ENCODE measurements at places on chromosomes 2 and 18.

DNA sequence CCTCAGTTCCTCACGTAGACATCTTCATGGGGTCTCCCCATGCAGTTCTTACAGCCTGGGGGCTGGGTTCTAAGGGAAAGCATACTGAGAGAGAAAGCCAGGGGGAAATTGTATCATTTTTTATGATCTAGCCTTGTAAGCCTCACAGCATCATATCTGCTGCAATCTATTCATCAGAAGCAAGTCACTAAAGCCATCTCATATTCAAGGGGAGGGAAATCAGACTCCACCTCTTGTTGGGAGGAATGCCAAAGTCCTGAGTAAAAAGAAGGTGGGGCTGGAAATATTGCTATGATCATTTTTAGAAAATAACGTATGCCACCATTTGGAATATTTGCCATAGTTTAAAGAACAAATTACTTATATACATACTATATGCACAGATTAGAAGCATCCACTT, 304.6 kb downstream of the TXNL1 start:
- DNase-seq = no peak

GRCh38 chr18:37179384-37179783, 350.5 kb downstream of the KIAA1328 start:
- DNase-seq = no peak

- DNase-seq = no peak
These were observed 98.5 kb downstream of the CTIF start for GRCh38 chr18:48637081-48637990.

- DNase-seq = no peak
These were observed 480.9 kb downstream of the FBXO15 start for GRCh38 chr18:73666772-73667171.

DNA sequence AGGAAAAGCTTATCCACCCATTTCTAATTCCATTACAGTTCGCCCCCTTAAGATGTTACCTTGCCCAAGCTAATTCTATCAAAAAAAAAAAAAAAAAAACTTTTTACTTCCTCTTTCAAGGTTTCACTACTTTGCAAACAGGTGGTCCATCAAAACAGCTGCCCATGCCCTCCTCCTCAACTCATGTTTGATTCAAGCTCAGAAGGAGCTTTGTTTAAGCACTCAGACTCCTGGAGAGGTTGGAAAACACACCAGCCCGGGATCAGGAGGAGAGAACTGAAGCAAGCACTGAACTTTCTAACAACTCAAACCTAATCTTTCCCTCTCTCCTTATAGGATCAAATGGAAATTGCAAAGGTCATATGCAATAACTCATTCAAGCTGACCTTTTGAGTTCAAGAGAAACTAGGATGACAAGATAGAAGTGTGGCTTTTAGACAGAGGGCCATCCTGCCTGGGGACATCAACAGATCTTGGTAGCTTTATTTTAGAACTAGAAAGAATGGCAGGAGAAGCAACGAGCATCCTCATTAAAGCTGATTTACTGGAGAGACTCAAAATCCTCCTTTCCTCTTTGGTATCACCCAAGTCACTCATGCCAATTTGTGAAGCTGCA, 28.3 kb upstream of the FZD7 start:
- DNase-seq = no peak

GRCh38 chr2:60453301-60453700, 100.2 kb downstream of the BCL11A start:
- no peak for DNase-seq

DNA sequence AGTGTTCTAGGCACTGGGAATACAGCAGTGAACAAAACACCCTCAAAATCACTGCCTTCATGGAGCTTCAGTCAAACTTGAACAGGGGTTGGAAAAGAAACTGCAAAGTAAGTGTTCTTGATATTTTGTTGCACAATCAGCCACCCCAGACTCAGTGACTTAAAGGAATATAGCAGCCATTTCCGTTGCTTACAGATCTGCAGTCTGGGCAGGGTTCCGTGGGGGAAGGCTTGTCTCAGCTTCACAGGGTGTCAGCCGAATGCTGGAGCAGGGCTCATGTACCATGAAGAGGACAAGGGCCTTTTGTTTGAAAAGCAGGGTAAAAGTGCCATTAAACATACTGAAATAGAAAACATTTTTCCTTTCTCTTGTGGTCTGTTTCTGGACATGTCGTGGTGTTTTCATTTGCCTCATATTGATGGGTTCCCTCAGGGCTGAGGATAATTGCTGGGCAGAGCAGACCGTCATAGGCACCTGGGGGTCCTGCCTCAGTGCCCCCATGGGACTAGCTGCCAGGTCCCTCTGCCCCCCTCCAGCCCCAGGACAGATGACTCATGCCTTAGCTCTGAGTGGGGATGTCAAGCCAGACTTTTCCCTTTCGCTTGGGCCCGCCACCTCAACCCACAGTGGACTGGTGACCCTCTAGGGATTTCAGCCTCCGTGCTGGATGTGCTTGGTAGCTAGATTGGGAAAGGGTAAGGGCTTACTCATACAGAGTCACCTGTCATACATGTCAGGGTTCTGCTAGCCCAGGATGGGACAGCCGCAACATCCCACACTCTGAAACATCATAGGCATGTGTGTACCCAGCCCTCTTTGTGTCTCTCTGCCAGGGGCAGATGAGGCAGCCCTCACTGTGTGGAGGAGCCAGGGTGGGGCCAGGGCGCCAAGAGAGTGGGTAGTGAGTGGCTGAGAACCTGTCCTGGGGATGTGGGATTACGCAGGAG, 96.5 kb downstream of the PTPRM start:
- DNase-seq = no peak

DNA sequence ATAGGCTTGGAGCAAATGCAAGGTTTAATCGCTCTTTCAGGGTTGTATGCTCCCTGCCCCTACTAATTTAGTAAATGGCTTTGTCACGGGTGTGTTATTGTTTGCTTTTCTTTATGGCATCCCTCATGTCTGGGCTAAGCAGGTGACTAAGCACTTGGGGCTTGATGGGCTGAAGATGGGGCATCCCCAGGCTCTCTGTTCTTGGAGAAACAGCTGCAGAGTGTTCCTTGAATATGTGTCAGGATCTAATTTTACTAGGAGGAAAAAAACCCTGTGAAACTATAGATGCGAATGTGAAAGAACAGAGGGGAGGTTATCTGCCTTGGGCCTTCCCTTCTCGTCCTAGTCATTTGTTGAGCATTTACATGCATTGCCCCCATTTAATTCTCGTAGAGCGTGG, 94.7 kb upstream of the TAF1B start:
- no peak for DNase-seq

- DNase-seq = peak; percentile 98
These were observed 61.5 kb downstream of the VRK2 start for GRCh38 chr2:58107803-58108710.

- DNase-seq = peak; percentile 43
These were observed 803 bp upstream of the FIGN start for GRCh38 chr2:163736433-163737189.

- DNase-seq = no peak
These were observed 205.8 kb downstream of the INSIG2 start for GRCh38 chr2:118294063-118294462.

GRCh38 chr2:66235428-66235827, 199.5 kb upstream of the MEIS1 start:
- DNase-seq = no peak

DNA sequence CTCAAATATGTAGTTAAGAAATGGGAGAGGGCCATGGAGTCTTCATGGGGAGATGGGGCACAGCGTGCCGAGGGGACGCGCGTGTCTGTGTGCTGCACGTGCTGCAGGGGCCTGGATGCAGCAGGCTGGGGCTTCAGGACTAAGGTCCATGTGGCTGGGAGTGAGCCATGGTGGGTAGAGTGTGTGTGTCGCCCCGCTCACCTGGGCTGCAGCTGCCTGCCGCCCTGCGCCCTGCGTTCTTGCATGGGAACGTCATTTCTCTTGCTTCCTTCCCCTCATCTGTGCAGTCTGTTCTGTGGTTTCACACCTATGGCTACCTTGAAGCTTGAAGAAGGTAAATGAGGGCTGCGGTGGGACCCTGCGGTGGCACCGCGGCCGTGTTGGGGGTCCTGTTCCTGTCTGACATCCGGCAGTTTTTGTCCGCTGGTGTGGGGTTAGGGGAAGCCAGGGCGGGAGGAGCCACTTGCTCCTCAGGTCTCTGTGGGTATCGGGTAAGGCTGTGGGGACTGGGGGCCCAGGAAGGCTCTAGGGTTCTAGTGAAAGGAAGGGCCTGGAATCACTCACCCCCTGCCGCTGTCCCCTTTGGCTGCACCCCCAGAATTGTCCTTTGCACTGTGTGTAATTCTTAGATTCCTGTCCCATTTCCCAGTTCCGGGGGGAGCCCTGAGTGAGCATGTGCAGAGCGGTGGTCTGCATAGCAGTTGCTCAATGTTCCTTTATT, 54.1 kb upstream of the HS6ST1 start:
- no peak for DNase-seq

DNA sequence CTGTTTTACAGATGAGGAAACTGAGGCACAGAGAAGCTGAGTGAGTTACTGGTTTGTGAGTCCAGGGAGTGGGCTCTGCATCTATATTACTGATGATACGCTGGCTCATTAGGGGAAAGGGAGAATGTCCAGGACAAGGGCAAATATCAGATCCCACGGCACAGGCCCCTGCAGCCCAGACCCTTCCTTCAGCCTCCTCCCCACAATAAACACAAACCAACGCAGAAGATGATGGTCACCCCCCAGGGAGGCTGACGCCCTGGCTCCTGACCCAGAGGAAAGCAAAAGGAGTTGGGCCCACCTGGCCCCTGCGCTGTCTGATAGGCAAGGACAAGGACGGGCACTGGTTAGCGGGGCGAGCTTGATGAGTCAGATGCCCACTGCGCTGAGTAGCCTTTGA, 47.7 kb upstream of the ZBTB7C start:
- no peak for DNase-seq

GRCh38 chr18:53935803-53936202, 288.7 kb downstream of the MBD2 start:
- DNase-seq = no peak

- DNase-seq = no peak
These were observed 8.4 kb downstream of the PAX3 start for GRCh38 chr2:222290401-222290735.

DNA sequence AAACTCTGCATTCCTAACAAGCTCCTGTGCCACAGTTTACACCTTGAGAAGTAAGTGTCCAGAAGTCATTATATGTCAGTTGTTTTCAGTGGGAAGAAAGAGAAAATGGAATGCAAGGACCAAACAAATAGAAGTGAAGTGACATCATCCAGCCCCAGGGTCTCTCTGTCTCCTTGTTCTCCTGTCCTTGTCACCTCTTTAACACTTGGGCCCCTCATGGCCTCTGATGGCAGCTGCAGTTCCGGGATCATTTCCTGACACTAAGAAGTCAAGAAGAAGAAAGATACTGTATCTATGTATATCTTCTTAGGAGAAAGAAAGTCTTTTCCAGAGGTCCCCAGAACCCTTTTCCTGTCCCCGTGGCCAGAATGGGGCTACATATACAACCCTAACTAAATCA, 2.8 kb upstream of the CFAP221 start:
- no peak for DNase-seq

GRCh38 chr2:16255120-16255519, 314.8 kb downstream of the MYCN start:
- DNase-seq = no peak

DNA sequence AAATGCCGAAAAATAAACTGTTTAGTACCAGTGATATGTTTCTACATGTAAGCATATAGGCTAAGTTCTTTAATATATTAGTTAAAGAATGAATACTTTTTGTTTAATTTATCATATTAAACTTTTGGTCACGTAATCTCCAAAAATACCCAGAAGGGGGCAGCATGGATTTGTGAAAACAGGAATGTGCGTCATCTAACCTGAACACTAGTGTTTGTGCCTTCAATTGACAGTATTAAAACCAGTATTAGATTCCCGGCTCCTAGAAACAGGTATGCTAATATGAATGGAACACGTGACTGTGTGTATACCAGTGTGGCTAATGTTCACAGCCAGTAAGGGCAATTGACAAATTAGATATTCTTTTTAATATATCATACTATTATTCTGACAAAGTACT, 51.8 kb downstream of the WDR7 start:
- peak; percentile 56 for DNase-seq

- no peak for DNase-seq
These were observed 47.1 kb downstream of the CDCA7 start for GRCh38 chr2:173401716-173402326.

DNA sequence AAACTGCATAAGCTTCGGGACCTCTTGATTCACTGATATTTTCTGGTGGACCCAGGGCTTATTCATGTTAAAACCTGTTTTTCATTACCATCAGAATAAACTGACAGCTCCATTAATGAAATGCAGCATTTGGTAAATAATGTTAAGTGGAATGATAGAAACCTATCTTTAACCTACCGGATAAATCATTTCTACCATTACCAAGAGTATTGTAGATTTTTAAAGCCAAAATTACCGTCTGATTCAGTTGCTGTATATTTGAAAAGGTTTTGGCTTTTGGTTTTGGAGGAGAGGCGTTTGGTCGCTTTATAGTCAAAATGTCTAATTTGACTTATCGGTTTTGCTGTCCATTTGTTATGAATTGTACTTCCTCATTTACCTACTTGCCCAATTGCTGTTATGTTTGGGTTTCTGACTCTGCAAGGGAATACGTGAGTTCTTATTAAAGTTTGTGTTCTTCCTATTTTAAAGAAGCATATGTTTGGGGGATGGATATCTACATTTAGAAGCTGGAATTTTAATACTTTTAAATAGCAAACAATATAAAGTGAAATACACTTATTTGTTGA, 1.0 kb upstream of the CUL3 start:
- no peak for DNase-seq

GRCh38 chr2:97997784-97998392, 2.1 kb upstream of the TMEM131 start:
- no peak for DNase-seq

- DNase-seq = peak; percentile 38
These were observed 84.5 kb upstream of the GALNT5 start for GRCh38 chr2:157172866-157173578.

DNA sequence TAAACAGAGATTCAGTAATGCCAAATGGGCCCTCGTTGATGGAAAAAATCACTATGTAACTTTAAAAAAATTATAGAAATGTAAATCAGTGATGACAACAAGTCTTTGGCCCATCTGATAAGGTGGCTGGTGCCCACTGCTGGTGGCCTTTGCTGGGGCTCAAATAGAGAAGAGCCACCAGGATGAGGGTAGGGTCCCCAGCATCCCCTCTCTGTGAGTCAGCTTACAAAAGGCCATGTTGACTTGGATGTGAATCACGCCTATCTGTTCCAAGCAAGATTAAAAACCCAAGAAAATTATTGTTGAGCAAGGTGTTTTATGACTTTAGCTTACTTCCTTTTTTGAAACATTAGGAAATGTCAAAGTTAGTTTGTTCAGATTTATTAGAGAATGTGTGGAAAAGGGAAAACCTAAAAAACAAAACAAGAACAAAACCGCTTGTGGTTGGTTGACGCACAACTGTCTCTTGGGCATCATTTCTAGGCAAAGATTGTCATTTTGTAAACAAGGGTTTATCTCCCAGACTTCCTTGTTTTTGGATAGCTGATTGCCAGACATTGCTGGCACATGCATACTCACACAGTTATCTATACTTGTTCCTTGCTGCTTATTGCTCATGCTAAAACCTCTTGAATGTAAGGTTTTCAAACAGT, 53.7 kb upstream of the ZNF396 start:
- DNase-seq = no peak

GRCh38 chr2:64839844-64840243, 149.4 kb upstream of the SLC1A4 start:
- DNase-seq = no peak

- DNase-seq = no peak
These were observed 463.0 kb downstream of the FBXO15 start for GRCh38 chr18:73684647-73685046.

GRCh38 chr2:11784747-11785610, 38.5 kb downstream of the LPIN1 start:
- no peak for DNase-seq

GRCh38 chr2:59575191-59575590, 978.3 kb downstream of the BCL11A start:
- no peak for DNase-seq

Measured in HCEC 1CT (cell line).